ENCODE measurements at places on chromosomes 7 and 10. TPM values are rescaled to one million over a fixed set of nuclear protein-coding genes. Genes with fewer than 3 reads are reported as not detected.

Gene ITGA8
- total RNA-seq: not detected

DNA sequence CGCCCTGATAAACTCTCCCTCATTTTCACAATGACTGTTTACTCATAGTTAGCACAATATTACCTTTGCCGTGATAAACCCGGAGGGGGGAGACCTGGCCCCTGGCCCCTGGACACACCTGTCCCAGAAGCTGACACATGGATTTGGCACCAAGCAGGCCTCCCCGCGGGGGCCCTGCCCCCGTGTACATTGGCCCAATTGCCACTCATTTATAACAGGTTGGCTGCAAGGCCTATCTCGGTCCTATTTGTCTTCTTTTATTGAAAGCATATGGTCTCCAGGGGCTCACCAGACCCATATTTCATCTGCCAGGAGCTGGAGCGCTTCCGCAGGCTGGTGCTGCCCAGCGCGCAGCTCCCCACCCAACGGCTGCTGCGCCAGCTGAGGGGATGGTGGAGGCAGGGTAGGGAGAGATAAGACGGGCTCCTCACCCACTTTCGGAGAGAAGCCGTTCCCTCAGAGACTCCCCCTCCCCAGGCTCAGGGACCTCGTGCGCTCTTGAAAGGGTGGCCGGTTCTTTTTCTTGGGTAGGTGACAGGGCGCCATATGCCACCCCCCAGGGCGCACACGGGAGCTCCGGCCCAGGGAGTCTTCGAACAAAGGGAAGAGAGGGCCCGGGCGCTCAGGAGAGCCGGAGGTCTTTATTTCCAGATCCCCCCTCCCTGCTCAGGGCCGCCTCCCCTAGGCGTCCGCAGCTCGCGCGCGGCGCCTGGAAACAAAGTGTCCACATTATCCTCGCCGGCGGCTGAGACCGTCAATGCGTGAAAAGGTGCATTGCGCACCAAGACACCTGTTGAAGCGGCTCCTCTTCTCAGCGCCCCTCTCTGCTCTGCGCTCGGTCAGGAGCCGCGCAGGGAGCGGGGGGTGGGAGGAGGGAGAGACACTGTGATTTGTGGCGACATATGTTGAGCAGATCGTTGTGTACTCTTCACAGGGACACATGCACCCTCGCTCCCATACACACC is 4.3 kb upstream of the NEUROG3 start:
- no peak for DNase-seq

GRCh38 chr7:37549076-37549931 is 100.6 kb upstream of the ELMO1 start:
- no peak for DNase-seq

- no peak for DNase-seq
Measured at GRCh38 chr7:148720472-148720871, 21.8 kb downstream of the CUL1 start.

DNA sequence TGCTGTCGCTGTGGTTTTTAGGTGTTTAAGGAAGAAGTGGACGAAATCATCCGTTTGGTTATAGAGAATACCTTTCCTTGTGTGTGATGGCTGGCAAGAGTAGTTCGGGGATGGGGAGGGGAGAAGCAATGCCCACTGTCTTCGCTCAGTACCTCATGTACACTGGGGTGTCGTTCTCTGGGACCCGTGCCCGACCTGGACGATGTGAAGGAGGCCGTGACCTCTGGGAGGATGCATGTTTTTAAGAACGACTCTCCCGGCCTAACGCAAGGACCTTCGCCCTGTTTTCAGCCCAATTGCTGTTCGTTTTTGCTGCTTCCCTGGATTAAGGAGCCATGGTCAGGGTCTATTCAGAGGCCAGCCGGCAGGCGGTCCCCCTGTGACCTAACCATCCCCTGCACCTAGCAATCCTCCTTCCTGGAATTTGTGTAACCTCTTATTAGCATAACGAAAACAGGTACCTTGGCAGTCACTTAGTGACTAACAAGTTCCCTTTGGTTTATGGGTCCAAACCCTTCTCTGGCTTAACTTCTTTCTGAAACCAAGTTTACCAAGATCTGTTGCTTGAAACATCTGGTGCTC is 1.3 kb downstream of the NFE2L3 start:
- no peak for DNase-seq

Gene CNPY1
- total RNA-seq: not detected

Gene RBP3
- total RNA-seq: not detected

- DNase-seq: no peak
Measured at GRCh38 chr7:99848420-99849216, 20.8 kb downstream of the CYP3A43 start.

Gene FEZF1
- total RNA-seq: not detected

Gene HOXA10
- not detected for total RNA-seq

DNA sequence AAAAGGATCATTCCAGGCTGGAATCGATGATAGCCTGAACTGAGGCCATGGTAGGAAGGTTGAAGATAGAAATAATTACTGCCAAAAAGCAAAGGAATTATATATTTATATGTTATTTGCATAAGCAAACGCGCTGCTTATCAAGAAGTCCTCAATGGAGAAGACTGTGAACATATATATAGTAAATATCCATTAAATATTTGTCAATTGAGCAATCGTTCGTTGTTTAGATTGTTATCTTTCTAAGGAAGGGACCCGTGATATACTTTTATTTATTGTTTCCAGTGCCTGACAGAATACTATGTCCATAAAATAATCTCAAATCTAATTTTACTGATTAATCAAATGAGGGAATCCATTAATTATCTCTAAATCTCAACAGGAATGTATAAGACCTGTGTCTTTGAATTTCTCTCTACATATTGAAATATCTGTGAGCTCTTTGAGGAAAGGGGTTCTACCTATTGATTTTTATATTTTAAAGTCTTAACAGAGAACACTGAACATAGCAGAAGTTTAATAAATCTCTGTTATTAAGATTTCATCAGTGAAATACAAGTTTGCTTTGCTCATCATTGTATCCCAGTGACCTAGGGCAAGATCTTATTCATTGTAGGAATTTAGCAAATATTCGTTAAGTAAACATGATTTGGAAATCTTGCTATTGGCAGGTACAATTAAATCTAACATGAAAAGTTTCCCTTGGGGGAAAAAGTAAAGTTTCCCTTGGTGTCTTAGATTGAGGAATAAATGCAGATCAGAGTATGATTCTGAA is 12.0 kb upstream of the HERC4 start:
- no peak for DNase-seq

GRCh38 chr7:12708314-12708713 is 20.9 kb downstream of the ARL4A start:
- DNase-seq: no peak

Gene MAGI2
- total RNA-seq: 0.05 TPM

Gene MPP7
- 0.08 TPM for total RNA-seq

DNA sequence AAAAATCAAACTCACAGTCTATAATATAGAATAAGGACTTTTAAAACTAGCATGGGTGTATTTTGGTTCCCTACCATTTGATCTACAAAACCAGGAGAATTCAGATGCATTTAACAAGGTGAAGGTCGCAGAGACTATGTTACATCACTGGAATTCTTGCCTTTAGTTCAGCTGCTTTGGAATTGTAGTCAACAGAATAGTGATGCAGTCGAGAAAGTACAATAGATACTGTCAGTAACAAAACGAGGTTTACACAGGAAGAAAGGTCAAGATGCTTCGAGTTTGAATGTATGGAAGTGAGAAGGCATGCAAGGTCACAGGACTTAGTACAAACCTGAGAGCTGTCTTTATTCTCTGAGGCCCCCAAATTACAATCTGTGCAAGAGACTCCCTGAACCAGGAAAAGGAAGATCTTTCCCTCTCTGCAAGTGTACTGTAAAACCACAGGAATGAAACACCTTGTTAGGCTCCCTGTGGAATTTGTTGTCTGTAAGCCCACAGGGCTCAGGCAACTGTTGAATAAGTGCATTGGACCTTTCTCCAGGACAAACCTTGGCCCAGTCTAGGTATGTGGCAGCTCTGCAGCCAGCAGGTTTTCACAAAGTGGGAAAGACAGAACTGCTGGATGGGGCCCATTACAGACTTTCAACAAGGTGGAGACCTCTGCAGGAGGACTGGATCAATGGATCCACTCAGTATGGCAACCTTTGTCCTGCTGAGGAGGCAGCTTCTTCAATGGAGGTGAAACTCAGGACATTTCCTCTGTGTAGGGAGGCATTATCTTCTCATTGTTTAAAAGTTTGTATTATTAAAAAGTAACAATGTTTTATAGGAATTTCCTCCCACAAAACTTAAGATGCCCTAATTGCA is 101.1 kb upstream of the GSDME start:
- DNase-seq: no peak

Gene OPN4
- total RNA-seq: not detected

DNA sequence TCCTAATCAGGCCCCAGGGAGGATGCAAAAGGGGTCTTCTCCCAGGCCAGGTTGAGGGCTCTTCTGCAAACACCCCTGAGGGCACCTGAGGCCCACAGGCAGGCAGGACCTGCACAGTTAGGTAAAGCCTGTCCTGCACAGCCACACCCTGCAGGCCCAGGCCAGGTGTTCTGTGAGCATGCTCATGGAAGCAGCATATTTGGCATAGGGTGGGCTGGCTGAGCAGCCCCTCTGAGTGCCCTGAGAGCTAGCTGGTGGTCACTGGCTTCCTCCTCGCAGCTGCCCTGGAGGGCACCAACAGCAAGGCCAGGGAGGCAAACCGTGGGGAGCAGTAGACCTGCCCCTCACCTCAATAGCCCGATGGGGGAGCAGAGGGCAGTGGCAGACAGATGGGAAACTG is 3.7 kb upstream of the RET start:
- no peak for DNase-seq

DNA sequence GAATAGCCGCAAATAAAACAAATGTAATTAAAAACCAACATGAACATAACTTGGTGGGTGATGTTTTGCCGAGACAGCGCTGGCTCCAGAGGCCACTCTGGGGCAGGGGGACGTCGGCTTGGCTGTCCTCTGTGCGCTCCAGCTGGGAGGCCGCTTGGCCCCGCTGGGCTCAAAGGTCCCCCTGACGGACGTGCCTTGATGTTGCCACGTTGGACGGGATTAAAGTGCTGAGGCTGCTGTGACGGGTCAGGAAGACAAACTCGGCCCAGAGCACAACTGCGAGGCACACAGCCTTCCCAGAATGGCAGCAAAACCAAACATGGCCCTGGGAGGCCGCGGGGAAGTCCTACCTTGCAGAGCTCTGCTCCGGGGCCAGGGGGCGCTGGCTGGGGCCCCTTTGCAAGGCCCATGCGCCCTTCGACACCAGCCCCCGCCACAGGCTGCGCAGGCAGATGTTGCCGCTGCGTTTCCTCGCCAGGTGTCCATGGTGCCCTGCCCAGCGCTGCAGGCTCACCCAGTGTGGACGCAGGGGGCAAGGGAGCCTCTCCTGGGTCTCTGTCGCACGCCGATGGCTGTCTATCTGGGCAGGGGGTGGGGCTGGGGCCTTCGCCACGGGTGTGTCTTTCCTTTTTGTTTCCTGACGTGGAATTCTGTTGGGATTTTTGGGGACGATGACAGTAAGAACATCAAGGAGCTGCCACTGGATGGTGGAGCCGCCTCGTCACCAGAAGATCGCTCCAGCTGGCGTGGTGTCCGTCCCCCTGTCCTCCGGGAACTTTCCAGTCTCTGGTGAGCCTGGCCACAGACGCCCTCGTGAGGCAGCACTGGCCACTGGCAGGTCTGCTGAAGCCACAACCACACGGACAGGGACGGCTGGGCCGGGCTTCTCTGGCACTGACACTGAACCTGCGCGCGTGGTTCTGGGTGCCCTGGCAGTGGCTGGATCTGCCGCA is 99.6 kb upstream of the DIP2C start:
- no peak for DNase-seq

DNA sequence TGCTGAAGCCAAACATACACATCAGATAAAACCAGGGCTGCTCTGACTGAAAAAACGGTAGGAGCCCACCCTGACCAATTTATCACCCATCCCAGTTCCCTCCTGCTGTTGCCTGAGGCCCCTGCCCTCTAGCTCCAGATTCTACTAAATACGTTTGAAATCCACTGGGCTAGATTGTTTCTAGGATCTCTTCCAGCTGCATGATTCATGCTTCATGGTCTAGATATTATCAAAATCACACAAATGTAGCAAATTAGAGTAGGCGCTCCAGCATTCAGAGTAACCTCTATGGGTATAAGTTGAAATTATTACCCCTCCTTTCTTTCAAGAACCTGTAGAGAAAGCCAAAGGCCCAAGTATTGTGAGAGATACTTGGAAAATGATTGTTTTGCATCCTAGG is 151.2 kb upstream of the FAM13C start:
- DNase-seq: no peak

GRCh38 chr10:55813451-55814170 is 547.4 kb downstream of the ZWINT start:
- DNase-seq: no peak

GRCh38 chr10:120597902-120598301 is 140.9 kb downstream of the PLPP4 start:
- DNase-seq: no peak

Gene MYPN
- total RNA-seq: not detected

Gene CTNNA3
- 0.13 TPM for total RNA-seq

GRCh38 chr7:88116235-88116795 is 103.5 kb downstream of the SRI start:
- no peak for DNase-seq

- no peak for DNase-seq
Measured at GRCh38 chr7:121006711-121007315, 18.3 kb downstream of the CPED1 start.

DNA sequence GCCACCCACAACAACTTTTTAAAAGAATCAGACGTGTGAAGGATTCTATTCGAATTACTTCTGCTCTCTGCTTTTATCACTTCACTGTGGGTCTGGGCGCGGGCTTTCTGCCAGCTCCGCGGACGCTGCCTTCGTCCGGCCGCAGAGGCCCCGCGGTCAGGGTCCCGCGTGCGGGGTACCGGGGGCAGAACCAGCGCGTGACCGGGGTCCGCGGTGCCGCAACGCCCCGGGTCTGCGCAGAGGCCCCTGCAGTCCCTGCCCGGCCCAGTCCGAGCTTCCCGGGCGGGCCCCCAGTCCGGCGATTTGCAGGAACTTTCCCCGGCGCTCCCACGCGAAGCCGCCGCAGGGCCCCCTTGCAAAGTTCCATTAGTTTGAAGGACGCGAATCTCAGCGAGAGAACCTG is 461 bp upstream of the HTRA1 start:
- no peak for DNase-seq

Gene MYO1G
- 224 TPM for total RNA-seq

DNA sequence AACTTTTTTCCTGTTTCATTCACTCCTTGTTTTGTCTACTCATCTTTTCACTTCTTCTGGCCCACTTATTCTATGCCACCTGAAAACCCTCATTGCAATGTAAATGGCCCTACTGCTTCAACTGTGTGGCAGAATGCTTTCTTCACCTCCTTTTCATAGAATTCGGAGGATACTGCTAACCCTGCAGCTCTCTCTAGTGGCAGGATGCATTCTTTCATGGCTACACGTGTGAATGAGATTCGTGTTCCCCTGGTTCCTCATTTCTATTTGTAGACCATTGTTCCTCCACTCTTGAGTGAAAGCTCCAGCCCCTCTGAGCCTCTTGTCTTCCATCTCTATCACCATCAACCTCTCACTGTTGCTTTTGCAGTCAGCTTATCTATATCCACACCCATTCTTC is 20.9 kb upstream of the CYP26C1 start:
- DNase-seq: peak; percentile 16

- DNase-seq: no peak
Measured at GRCh38 chr7:142506601-142507000, 242.7 kb upstream of the PRSS1 start.
